ENCODE measurements at places on chromosomes 12 and 14.

DNA sequence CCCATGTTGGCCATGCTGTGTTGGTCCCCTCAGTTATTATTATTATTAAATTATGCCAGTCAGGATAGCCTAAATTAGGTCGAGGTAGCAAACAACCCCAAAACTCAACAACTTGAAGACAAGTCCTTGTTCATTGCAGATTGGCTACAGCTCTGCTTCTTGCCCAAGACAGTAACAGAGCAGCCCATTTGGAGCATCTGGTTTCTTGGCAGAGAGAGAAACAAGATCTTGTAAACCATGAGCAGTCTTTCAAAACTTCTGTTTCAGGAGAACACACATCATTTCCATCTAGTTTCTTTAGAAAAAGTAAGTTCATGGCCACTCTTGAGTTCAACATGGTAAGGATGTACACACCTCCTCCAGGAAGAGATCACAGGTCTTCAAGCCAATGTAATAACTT lies 52.3 kb downstream of the E2F7 start:
- no peak for DNase-seq

- DNase-seq, result no peak
These were observed 5.6 kb downstream of the CDCA4 start for GRCh38 chr14:105015242-105015641.

DNA sequence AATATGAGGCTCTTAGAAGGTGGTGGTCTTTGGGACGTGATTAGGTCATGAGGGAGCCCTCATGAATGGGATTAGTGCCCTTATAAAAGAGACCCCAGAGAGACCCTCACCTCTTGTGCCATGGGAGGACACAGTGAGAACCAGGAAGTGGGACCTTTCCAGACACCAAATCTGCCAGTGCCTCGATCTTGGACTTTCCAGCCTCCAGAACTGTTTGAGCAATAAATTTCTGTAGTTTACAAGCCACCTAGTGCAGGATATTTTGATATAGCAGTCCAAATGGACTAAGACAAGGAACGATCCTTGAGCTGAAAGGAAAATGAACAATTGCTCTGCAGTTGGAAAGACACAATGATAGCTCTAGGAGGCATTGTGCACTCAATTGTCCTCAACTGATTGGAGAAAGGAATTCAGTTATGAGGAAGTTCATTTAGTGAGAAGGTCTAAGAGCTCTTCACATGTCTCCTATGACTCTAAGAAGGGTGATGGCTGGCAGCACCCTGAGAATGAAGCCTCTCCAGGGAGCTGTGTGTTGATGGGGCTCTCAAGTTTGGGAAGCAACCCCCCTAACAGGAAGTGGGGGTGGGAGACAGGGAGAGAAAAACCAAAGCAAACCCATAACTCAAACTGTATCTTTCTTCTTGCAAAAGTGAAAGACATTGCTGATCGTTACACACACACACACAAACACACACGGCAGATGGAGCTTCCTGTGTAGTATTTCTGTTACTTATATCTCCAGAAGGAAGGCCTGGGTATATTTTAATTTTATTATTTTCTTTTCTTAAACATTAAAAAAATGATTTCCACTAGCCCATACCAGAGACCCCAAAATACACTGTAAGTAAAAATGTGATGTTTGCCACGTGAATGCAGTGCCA lies 21.0 kb downstream of the CHST11 start:
- no peak for DNase-seq

DNA sequence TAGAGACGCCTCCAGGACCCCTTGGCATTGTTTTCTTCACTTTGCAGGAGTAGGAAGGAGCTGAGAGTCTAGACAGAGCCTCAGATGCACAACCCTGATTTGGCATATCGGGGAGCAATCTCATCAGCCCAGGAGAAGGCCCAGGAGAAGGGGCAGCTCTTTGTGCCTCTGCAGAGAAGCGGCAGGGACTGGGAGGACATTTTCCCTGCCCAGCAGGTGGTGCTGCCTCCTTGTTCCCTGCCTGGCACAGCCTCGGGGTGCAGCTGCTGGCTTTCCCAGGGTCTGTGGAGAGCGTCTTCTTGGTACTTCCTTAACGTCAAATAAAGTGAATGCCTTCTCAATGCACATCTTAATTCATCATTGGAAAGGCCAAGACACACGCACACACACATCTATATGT lies 419.5 kb downstream of the TMEM121 start:
- DNase-seq, result no peak

- DNase-seq, result no peak
These were observed 50.9 kb upstream of the GPR68 start for GRCh38 chr14:91295276-91295845.

DNA sequence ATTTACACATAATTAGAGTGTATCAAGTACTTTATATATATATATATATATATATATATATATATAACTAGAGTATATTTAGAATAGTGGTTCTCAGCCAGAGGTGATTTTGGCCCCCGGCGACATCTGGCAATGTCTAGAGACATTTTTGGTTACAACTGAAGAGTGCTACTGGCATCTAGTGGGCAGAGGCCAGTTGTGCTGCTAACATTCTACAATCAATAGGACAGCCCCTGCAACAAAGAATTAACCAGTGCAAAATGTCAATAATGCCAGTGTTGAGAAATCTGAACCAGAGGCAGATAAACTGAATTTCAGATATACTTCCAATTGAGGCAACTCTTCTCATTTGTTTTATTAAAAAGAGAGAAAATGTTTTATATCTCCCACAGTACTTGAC lies 8.9 kb downstream of the GTF2A1 start:
- DNase-seq, result no peak

GRCh38 chr12:103816663-103817062 lies 24.4 kb downstream of the NT5DC3 start:
- DNase-seq, result no peak

GRCh38 chr12:119659289-119659897 lies 8.5 kb upstream of the PRKAB1 start:
- no peak for DNase-seq

GRCh38 chr14:68854421-68854820 lies 61.6 kb upstream of the ZFP36L1 start:
- no peak for DNase-seq

- DNase-seq, result no peak
These were observed 68.7 kb downstream of the SLC4A8 start for GRCh38 chr12:51493281-51493680.

GRCh38 chr14:81776531-81776930 lies 242.9 kb upstream of the SEL1L start:
- no peak for DNase-seq

- no peak for DNase-seq
These were observed 57.2 kb upstream of the JDP2 start for GRCh38 chr14:75370416-75371205.

DNA sequence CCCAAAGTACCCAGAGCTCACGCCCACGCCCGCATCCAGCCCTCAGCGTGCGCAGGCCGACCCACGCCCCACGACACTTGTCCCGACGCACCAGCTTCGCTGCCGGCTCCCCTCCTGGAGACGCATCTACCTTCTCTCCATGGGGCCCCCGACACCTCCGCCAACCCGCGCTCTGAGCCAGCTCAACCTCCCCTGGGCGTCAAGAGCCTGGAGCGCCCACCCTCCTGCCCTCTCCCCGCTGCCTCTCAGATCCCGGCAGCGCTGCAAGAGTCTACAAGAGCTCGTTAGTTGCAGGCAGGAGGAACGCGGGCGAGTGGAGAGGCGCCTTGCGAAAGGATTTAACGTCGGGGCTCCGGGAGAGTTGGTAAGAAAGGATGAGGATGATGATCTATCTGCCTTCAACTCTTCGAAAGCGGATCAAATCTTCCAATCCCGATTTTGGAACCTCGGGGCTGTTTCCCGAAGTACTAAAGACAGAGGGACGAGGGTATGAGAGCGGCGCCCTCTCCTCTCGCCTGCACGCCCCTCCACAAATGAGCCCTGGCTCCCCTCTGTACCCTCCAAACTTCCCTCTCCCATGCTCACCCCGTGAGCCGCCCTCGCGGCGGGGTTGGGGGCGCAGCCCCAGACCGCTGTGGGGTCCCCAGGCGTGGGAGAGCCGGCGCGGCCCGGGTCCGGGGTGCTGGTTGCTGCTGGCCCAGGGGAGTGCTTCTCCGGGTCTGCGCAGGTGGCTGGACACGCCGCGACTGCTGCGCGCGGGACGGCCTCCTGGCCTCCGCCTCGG lies 979 bp downstream of the LTBP2 start:
- no peak for DNase-seq

DNA sequence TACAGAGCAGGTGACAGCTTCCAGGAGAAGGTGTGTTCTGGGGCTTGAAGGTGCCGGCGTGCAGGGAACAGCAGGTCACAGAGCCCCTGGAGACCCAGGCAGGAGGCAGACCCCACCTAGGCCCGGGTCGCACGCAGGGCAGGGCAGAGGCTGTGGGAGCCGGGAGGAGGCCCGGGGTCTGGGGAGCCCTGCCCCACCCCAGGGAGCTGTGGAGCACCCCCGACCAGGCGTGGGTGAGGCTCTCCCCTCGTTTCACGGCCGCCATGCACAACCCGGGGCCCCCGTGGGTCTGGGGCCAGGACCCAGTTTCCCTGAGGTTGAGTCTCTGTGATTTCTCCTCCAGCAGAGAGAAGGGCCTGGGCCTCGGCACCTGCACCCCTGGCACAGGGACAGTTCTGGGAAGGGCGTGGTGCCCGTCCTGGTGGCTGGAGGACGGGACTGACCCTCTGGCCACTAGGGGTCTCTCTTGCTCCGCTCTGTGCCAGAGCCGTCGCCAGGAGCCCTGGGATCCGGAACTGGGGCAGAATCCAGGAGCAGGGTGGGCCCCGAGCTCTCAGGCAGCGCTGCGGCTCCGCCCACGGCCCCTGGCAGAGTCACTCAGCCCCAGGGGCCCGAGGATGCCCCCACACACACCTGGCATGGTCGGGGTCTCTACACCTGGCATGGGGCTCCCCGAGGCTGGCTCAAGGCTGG lies 75.2 kb upstream of the FBRSL1 start:
- DNase-seq, result peak; percentile 57

DNA sequence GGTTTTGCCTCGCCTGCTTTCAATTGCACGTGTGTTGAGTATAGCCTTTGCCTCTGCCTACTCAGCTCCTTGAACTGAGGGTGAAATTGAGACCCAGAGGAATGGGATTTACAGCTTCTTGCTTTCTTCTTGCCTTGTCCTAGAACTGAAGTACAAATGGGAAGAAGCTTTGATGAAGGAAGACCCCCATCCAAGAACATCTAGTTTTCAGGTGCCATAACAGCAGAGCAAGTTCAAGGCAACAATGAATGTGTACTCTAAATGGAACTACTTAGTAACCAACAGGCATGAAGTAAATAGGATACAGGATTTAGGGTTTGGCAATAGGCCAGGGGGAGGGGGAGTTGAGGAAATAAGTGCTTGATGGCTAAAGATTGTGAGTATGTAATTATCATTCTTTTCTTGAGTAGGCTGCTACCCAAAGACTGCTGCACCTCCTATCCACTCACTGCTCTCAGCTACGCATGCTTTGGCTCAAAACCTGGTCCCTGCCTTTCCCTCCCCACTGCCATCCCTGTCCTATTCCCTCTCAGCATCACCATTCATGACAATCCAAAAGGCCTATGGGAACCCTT lies 2.1 kb downstream of the GPX2 start:
- DNase-seq, result no peak

DNA sequence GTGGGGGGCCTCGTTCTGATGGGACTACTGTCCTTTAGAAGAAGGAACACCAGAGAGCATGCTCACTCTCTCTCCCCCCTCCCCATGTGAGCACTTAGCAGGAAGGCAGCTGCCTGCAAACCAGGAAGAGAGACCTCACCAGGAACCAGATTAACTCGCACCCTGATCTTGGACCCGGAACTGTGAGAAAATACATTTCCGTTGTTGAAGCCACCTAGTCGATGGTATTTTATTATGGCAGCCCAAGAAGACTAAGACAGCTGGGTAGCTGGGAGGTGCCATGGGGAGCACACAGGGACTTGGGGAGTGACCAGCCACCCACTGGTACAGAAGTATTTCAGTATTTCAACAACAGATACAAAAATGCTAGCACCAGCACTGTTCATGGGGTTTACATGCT lies 59.0 kb downstream of the VCPKMT start:
- DNase-seq, result no peak

- DNase-seq, result no peak
These were observed 81.7 kb upstream of the CCDC91 start for GRCh38 chr12:28108599-28108998.

- no peak for DNase-seq
These were observed 41.4 kb upstream of the NUDT4 start for GRCh38 chr12:93336291-93336741.

DNA sequence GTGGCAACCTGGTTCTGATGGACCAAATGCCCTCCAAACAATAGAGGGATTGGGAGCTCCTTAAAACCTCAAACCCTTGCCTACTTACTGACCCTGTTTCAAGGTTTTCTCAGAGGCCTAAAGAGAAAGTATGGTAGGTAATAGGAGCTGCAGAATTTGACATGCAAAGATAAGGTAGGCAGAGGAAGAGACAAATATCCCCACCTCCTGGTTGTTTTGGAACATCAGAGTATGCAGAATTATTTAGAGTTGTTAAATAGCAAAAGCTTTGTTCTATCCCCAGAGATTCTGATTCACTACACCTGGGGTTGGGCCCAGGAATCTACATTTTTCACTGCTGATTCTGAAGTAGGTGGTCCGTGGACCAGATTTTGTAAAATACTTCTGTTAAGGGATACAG lies 421.2 kb downstream of the SOX5 start:
- no peak for DNase-seq

DNA sequence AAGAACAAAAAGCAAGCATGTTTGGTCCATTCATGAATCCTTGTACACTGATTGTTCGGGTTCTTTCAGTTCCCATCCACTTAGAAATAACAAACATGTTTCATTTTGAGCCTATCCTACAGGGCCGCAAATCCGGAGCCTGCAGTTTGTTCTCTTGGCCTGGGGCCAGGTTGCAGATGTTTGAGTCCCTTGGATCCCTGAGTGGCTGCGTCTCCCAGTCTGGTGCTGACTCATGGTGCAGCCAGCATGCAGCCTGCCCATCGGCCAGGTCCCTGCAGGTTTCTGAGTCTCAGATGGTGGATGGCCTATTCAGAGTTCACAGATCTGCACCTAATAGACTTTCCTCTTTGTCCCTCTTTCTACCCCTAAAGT lies 1.9 kb upstream of the DYNC1H1 start:
- DNase-seq, result no peak

DNA sequence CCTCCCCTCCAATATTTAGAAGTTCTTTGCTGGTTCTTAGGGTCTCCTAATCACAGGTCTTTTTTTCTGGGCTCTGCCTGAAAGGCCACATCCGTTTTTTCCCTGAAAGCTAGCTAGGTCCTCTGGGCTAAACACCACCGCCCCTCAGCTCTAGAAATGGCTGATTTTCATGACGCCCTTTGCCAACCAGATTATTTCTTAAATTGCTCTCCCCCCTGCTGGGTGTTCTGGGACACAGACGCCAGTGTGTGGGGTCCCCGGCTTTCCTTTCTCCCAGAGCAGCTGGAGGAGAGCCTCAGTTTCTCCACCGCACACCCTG lies 45.3 kb upstream of the ATP23 start:
- DNase-seq, result no peak

DNA sequence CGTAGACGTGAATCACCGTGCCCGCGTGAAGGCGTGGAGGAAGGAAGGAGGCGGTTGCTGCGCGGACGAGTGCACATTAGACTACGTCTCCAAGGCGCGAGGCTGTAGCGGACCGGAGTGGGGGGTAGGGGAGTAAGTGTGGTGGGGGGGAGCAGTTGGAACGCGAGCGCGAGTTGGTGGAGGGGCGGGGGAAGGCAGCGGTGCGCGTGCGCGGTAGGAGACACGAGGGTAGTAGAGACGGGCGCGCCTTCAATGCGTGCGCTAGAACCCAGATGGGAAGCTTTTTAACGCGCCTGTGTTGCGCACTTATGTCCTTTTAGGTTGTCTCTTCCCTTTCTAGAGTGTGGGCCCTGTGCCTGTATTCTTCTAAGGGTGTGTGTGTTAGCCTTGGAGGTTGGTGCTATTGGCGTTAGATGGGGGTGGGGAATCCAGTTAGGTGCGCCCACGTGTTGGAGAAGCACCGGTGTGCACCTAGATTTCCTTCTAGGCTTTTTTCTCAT lies 604 bp downstream of the EIF4B start:
- peak; percentile 76 for DNase-seq
